ENCODE measurements at places on chromosomes 16 and 17.
A peak's percentile ranks its signal among the peaks of the same experiment; 100 is the strongest.

DNA sequence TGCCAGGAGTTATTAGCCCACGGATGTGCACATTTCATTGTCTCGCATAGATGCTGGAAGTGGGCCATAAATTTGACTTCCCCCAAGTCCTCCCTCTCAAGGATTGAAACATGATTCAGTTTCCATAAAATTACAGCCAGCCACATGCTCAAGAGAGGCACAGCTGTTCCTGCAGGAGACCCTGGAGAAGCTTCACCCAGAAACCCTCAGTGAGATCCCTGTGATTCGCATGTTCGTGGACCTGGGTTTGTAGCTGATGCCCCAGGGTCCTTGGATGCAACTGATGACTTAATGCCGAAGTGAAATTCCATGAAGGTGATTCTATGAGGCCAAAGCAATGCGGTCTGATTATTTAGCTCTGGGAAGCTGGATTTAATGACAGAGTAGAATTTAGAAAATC, 24.7 kb upstream of the AQP8 start:
- peak; percentile 37 for DNase-seq

GRCh38 chr16:81415751-81416150, 28.9 kb upstream of the CMIP start:
- no peak for DNase-seq

- DNase-seq, result no peak
Measured at GRCh38 chr16:22262460-22262859, 34.7 kb upstream of the POLR3E start.

DNA sequence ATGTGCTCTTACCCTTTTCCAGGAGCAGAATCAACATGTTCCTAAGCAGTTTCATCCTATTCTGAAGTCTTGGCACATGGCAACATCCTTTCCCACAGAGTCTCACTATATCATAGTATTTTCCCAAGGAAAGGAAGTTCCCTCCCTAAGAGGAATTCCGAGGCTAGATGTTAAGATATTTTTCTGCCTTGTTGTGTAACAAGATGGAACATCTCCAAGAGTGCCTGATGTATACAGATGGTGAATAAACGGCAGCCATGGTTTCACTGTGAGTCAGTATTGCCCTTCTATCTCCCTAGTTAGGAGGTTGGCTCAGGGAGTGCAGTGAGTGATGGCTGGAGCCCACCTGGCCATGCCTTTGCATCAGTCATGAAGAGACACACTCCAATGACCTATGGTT, 48.2 kb downstream of the SPACA3 start:
- peak; percentile 34 for DNase-seq

DNA sequence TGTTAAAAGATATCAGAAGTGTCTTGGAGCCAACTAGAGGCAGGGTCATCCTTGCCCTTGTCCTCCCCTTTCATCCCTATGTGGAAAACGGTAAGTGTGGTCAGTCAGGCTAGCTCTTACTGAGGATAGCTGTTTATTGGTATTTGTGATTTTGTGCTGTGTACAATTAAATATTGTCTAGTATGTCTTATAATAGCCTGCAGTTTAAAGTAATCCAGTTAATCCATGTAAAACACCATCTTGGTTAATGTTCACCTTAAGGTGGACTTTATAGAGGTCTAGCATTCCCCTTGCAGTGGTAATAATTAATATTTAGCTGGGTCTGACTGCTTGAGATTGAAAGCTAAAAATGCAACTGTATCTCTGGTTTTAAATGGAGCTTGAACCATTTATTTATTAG, 25.6 kb downstream of the METTL9 start:
- no peak for DNase-seq

- DNase-seq, result no peak
Measured at GRCh38 chr16:47979164-47979520, 176.7 kb downstream of the ABCC12 start.
